H1 (cell line): ENCODE measurements at places on chromosomes 1 and 21.

GRCh38 chr1:150575072-150575489 is 4.3 kb downstream of the MCL1 start:
- no peak for DNase-seq

- DNase-seq, result no peak
These were observed 18.0 kb downstream of the SERTAD4 start for GRCh38 chr1:210250665-210250997.

DNA sequence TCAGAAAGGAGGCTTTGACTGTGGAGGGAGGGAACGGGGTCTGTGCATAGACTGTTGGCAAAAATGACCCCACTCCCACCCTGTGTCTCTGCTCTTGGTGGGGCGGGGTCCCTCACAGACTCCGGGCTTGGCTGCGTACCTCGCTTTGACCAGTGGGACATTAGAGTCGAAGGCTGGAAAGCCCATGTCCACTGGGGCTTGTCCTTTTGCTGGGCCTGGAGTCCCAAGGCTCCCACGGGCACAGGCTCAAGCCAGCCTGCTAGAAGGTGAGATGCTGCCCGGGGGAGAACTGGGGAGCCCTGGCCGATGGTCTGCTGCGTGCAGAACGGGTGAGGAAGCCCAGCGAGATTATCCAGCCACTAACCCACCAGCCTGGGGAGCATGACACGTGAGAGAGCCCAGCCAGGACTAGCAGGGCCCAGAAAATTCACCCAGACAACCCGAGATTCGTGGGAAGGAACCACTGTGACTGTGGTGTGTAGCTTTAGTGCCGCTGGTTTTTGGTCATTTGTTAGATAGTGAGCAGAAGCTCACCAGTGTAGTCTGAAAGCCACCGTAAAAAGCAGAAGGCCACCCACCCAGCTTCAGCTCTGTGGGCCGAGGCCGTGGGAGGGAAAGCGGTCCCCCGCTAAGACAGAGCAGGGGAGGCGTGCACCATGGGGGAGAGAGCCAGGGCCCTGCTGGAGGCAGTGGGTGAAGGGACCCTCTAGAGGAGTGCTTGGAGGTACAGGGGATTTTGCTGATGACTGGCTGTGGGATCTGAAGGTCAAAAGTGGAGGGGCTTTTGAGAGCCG is 78.3 kb upstream of the C1orf174 start:
- DNase-seq, result no peak

DNA sequence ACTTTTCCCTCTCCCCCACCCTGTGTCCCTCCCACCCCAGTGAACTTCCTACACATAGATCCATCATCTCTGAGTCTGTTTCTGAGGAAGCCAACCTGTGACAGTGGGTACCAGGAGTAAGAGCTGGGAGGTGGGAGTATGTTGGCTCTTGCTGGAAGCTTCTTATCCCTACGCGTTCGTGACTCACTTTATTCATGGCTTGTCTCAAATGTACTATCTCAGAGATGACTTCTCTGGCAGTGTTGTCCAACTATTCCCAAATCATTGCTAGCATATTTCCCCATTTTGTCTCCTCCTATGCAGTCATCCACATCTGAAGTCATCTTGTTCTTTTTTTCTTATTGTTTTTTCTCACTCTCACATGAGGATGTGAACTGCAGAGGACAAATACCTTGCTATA is 88.0 kb downstream of the HIVEP3 start:
- no peak for DNase-seq

- DNase-seq, result no peak
These were observed 10.0 kb upstream of the TGFBR3 start for GRCh38 chr1:91895832-91896556.

DNA sequence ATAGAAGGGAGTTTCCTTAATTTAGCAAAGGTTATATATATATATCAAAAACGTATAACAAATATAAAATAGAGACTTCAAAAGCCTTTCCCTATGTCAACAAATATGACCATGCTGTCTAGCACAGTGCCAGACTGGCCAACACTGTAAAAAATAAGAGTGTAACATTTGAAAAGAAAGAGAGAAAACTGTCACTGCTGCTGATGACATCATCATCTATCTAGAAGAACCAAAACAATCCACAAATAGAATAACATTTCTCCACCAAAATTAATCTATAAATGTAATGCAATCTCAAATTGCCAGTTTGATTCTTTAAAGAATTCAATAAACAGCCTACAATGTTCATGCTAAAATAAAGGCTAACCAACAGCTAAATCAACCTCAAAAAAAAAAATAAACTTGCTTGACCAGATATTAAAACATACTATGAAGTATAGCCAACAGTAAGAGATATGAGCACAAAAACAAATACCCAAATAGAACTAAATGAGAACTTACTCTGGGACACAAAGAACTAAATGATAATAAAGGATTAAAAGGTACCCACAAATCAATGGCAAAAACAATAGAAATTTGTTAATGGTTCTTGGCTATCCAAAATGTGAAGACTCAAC is 50.2 kb downstream of the ENAH start:
- no peak for DNase-seq

GRCh38 chr1:172971241-172971640 is 79.5 kb downstream of the TNFSF18 start:
- no peak for DNase-seq
